ENCODE measurements at places on chromosomes 12 and 14.
A peak's percentile ranks its signal among the peaks of the same experiment; 100 is the strongest.

DNA sequence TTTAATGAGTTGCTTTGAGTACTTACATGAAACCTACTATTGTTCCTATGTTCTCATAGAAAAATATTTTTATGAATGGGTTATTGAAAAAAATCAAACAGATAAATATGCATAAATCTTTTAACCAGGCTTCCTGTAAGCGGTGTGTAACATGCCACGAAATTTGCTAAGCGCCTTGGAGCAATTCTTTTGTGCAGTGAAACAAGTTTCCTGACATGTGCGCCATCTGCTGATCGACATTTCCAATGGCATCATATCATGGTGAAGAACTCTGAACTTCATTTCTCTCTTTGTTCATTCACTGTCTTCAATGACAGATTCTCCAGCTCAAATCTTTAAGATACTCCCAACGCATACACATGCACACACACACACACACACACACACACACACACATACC, 145.6 kb upstream of the NAV3 start:
- DNase-seq = no peak

- DNase-seq = no peak
Observed at GRCh38 chr12:45803111-45803510, 73.6 kb downstream of the ARID2 start.

DNA sequence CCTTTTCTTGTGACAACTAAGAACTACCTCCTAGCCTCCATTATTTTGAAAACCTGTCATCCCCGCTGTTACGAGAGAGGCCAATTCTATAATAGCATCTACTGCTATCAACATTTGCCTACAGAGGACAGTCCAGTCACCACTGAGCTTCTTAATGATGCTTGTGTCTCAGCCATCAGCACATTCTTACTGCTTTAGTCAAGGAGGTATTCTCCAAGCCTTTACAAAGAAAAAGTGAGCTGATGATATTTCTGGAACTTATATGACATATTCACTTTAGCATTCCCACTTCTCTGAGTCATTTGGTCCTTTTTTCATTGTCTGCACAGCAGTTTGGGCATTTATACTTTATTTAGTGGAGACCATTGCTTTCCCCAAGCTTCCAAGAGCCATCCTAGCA, 497.7 kb upstream of the RPL10L start:
- DNase-seq = no peak

GRCh38 chr14:58298477-58299400, at the start of gene ARID4A:
Gene ARID4A, plus strand, starts transcription at chr14:58298555. Its CDS starts 1,300 bp downstream, at chr14:58299855.
- DNase-seq = peak; percentile 31

GRCh38 chr12:123026094-123026853, 45.8 kb downstream of the ARL6IP4 start:
- DNase-seq = no peak

GRCh38 chr12:57781244-57781643, 1.3 kb upstream of the TSFM start:
- no peak for DNase-seq

GRCh38 chr14:104977681-104978653, at the start of gene AHNAK2:
Gene AHNAK2, minus strand, starts transcription at chr14:104978374. Its CDS starts 137 bp downstream, at chr14:104978237.
- DNase-seq = peak; percentile 33

DNA sequence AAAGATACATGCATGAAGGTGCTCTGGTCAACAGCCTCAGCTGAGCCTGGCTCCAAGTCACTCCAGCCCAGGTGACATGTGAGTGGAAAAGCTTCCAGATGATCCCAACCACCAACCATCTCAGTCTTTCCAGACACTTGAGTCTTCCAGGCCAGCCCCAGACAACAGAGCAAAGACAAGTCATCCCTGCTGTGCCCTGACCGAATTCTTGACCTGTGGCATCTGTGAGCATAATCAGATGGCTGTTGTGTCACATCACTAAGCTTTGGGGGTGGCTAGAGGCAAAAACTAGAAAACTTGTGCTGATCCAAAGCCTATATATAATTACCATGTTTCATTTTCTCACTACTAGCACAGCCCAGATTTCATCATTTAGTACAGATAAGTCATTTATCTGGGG, 50.8 kb upstream of the ISM2 start:
- no peak for DNase-seq

- DNase-seq = no peak
Observed at GRCh38 chr12:123950476-123951349, 21.9 kb downstream of the CCDC92 start.

GRCh38 chr12:4047421-4047820, 174.2 kb upstream of the PARP11 start:
- DNase-seq = no peak

- no peak for DNase-seq
Observed at GRCh38 chr12:91023326-91024004, 18.7 kb upstream of the EPYC start.
